CD4-positive, alpha-beta memory T cell (primary cell): ENCODE measurements at places on chromosomes 4 and X.

DNA sequence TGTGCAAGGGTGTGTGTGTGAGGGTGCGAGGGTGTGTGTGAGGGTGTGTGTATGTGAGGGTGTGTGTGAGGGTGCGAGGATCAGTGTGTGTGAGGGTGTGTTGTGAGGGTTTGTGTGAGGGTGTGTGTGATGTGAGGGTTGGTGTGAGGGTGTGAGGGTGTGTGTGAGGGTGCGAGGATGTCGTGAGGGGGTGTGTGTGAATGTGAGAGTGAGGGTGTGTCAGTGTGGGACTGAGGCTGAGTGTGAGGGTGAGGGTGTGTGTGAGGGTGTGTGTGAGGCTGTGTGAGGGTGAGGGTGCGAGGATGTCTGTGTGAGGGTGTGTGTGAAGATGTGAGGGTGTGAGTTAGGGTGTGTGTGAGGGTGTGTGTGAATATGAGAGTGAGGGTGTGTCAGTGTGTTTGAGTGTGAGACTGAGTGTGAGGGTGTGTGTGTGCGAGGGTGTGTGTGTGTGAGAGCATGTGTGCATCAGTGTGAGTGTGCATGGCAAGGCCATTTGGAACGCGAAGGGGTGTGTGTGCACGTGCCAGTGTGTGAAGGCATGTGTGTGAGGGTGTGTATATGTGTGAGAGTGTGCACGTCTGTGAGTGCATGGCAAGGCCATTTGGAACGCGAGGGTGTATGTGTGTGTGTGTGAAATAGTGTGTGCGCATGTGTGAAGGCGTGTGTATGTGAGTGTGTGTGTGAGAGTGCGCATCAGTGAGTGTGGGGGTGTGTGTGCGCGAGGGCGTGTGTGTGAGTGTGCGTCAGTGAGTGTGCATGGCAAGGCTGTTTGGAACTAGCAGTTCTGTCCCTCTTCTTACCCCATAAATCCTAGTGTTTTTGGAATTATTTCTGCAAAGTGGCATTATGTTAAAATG is 69.8 kb downstream of the RGS12 start:
- no peak for DNase-seq

DNA sequence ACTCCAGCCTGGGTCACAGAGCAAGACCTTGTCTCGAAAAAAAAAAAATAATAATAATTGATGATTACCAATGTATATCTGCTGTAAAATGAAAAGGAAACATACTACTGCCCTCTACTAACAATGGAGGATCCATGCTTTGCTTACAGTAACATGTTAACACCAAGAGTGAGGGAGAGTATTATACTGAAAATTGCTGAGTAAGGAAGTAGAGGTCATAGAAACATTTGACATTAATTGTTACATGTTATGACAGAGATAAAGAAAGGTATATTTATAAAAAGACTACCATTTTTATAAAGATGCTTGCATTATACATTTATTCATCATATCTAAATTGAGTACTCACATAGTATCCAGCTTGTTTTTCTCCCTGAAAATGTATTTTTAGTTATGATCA is 1989.8 kb upstream of the TENM3 start:
- no peak for DNase-seq

- no peak for DNase-seq
These were observed 344 bp downstream of the OR13H1 start for GRCh38 chrX:131544218-131544617.

DNA sequence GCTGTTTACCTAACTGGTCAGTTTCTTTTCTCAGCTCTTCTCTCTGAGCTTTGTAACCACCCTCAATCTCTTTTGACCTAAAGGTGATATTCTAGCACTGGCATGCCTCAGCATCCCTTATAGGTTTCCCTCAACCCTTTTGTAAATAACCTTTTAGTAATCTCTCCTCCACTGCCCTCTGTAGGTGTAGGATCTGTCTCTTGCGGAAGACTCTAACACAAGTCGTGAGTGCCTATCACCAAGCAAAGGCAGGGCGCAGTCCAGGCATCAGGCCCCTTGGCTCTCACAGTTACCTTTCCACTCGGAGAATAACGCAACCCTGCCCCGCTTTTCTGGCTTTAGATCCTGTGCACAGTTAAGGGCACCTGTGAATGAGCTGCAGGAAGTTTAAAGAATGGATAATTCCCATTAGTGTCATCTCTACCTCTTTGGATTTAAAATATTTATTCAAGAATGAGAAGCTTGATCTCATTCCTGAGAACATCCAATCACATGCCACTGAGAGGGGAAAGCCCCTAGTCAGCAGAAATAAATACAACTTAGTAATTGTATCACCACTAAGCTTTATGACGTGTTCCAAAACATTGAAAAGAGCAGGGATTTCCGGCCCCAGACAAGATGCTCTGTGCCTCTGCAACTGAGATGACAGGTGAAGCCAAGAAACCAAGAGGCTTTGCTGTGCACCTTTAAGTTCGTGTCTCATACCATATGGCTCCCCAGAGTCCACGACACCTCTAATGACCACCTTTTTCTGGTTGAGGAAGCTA is 58.8 kb downstream of the SPINK2 start:
- peak; percentile 26 for DNase-seq

GRCh38 chr4:7199129-7199725 is 6.9 kb downstream of the SORCS2 start:
- no peak for DNase-seq

DNA sequence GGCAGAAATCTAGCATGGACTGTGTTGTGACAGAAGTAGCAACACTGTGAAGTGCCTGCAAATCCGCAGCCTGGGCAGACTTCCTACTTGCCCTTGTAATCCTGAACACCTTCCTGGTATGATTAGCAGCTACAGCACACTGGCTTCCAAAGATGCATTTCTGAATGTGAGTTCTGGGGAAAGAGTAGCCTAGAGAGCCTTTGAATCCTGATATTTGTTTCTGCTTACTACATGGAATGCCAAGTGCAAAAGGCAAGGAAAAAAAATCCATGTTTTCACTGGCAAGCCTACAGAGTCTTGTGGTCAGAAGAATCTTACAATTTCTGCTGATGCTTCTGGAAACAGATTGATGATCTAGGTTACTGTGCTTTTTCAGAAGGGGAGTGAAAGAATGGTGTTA is 223.7 kb downstream of the COL25A1 start:
- DNase-seq = no peak

DNA sequence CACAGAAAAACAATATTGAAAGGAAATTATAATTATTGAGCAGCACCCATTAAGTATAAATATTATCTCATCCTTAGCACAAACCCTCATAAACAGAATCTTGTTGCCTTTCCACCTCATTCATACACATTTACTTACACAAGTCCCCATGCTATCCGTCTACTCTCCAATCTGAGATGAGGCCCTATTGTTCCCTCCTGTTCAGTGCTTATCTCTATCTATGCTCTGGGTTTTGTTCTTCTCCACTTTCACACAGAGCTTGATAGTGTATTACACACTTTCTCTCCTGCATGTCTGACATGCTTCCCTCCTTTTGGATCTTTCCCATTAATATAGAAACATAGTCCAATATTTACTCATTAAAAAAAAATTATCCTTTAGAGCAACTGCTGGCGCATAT is 238.2 kb upstream of the MAB21L2 start:
- DNase-seq = no peak
